M059J (cell line): ENCODE measurements at places on chromosomes 4 and X. TPM values are rescaled to one million over a fixed set of nuclear protein-coding genes. Genes with fewer than 3 reads are reported as not detected.

Gene NDNF
- total RNA-seq: 0.37 TPM in 1 of 2 replicates, not detected in the other

Gene INTU
- total RNA-seq: 1.4 and 3.1 TPM in 2 replicates

Gene ARX
- not detected in 2 replicates for total RNA-seq

Gene PAGE4
- not detected in 2 replicates for total RNA-seq

Gene CTAG2
- 1.1 TPM in 1 of 2 replicates, not detected in the other for total RNA-seq

Gene CT45A3
- 0.37 TPM in 1 of 2 replicates, not detected in the other for total RNA-seq

Gene DSPP
- not detected in 2 replicates for total RNA-seq

Gene ZGRF1
- 2.2 and 7.1 TPM in 2 replicates for total RNA-seq
